ENCODE measurements at places on chromosomes 1 and 21.
A peak's percentile ranks its signal among the peaks of the same experiment; 100 is the strongest.

GRCh38 chr1:200733907-200734306 lies 4.8 kb upstream of the CAMSAP2 start:
- no peak for DNase-seq

DNA sequence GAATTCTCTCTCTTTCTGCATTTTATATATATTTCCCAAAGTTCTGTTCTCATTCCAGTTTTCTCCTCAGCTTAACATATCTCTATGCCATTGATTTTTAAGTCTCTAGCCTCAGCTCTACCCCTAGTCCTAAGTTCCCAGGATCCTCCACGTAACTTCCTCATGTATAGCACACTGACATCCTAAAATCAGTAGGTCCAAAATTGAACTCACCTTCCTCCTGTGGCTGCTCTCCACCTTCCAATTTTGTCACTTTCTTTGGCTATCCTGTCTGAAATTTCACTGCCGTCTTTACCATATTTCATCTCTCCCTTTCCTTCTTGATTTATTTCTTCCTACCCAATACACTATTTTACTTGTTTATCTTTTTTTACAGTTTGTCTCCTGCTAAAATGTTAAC lies 1.5 kb downstream of the SLAMF6 start:
- DNase-seq: no peak

- DNase-seq: peak; percentile 72
Measured at GRCh38 chr1:201468844-201469644, at the start of gene PHLDA3. PHLDA3 (minus strand) TSS chr1:201469188; CDS start chr1:201468786, 402 bp downstream.

GRCh38 chr1:154342836-154343472 lies 17.6 kb downstream of the ATP8B2 start:
- peak; percentile 89 for DNase-seq

DNA sequence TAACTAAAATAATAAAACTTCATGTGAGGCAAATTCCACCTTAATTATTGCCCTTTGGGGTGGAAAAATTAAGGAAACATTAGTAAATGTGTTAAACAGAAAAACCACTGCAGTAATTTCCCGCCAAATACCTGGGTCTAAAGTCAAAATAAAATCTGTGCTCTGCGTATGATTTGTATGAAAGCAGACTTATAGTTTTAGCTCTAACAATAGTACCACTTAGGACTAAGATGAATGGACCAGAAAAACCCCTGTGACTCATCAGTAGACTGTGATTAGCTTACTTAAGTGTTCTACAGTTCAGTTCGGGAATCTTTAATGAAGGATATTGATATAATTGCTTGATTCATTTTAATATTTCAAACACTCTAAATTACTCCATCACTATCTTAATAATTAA lies 23.3 kb upstream of the C1orf105 start:
- no peak for DNase-seq

GRCh38 chr21:22871692-22872091 lies 1873.5 kb downstream of the NCAM2 start:
- no peak for DNase-seq

GRCh38 chr1:155952505-155952890 lies 11.1 kb downstream of the RXFP4 start:
- no peak for DNase-seq

- DNase-seq: no peak
Measured at GRCh38 chr1:5889462-5889861, 102.8 kb downstream of the NPHP4 start.

- DNase-seq: no peak
Measured at GRCh38 chr1:182235952-182236650, 155.5 kb downstream of the GLUL start.

DNA sequence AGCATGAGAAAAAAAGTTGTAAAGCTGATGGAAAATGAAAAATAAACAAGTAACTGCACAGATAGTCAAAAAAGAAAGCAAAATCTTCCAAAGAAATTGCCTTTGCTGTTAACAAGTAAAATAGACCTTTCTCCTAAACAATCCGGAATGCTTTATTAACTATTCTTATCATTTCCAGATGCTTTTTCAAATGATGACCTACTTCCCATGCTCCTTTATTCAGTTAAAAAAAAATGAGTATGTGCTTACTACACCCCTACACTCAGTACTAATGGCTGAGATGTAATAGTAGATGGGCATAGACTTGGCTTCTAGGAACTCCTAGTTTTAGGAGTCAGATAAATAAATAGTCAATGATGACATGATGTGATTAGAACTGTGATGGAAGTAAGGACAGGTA lies 108.5 kb downstream of the NIBAN1 start:
- no peak for DNase-seq

- DNase-seq: no peak
Measured at GRCh38 chr1:26084844-26085243, 17.4 kb upstream of the TRIM63 start.

DNA sequence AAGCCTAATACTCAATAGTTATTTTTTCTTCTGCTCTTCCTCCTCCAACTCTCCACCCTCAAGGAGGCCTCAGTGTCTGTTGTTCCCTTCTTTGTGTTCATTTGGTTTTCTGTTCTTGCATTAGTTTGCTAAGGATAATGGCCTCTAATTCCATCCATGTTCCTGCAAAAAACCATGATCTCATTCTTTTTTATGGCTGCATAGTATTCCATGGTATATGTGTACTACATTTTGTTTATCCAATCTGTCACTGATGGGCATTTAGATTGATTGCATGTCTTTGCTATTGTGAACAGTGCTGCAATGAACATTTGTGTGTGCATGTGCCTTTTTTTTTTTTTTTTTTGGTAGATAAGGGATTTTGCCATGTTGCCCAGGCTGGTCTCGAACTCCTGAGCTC lies 6.7 kb downstream of the CENPF start:
- no peak for DNase-seq

- no peak for DNase-seq
Measured at GRCh38 chr1:228334954-228335353, 71.7 kb downstream of the TRIM11 start.

- no peak for DNase-seq
Measured at GRCh38 chr1:27609210-27609555, 5.2 kb upstream of the AHDC1 start.

- no peak for DNase-seq
Measured at GRCh38 chr1:156430303-156430702, 61.3 kb downstream of the RHBG start.

DNA sequence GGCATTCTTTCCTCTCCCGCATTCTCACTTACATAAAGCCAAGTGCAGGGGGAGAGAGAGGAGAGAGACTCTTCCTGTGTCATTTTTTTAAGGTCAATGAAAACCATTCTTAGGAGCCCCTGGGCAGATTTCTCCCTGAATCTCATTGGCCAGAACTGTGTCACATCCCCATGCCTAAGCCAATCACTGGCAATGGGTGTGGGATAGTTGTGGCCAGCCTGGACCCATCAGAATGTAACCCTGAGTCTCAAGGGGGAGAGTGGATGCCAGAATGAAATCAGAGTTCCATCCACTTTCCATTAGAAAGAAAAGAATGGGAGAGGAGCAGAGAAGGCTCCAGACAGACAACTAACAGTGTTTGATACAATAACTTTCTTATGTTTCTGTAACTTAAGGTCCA lies 31.2 kb upstream of the COQ8A start:
- DNase-seq: no peak

- DNase-seq: no peak
Measured at GRCh38 chr1:20087668-20088067, 17.7 kb downstream of the PLA2G5 start.

DNA sequence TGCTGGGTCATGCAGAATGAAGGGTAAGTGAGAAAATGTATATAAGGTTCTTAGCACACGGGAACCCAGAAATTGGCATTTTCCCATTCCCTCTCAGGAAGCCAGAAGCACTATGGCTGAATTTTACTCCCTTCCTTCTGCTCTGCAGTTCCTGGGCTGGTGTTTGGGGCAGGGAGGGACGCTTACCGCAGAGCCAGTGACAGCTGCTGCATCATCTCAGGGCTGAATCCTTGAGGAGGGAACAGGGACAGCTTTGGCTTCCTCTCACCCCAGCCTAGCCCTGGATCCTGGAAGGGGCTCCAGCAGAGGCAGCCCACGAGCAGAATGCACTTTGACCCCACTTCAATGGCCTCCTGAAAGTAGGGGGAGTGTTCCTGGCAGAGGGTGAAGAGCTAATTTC lies 12.0 kb downstream of the PLA2G2D start:
- DNase-seq: no peak

DNA sequence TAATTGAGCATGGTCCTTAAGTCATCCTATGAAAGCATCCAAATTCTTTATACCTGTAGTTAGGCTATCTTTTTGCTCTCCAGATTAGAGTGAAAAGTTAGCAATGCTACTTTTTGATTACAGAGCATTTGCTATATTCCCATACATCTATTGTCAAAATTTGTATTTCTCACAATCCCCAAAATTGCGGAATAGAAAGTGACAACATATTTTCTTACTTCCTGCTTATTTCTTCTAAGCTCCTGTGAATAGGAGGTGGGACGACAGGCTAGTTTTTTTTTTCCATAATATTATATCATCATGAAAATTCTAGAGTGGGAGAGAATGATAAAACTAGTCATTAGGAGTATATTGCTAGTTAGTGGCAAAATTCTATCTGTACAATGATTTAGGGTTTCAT lies 264.0 kb upstream of the DPYD start:
- no peak for DNase-seq

DNA sequence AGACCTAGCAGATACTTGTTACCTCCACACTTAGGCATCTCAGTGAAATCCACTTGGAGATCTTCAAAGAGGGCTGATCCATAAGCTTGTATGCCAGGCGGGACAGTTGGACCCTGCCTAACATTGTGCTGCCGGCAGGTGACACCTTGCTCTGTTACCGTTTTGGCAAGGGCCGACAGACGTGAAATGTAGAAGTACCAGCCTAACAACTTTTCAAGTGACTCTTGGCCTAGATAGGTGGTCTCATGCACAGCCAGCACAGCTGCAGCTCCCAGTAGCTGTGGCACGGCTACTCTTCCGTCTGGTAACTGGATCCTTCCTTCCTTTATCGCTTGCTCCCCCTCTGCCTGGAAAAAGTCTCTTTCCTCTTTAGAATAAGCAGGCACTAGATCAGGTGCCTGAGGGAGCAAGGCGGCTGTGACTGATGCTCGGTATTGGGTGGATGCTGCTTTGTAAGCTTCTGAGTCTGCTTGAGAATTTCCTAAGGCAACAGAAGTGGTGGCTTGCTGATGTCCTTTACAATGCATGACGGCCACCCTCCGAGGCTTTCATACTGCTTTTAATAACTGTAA lies 713.5 kb downstream of the AMY1C start:
- DNase-seq: no peak

DNA sequence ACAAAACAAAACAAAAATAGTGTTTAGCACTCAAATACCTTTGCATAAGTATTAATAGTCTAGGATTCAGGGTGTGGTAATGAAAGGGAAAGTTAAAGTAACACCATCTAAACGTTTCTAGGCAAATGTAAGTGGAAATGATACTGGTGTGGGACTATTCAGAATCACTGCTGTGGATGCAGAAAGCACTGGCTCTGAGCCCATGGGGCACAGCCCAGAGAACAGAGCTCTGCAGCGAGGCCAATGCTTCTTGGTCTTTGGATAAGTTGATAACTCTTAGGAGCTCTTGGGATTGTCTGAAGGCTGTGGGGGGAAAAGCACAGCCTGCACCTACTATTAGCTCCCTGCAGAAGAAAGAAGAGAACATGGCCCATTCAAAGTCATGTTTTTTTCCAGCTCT lies 21.4 kb upstream of the DNM3 start:
- no peak for DNase-seq

DNA sequence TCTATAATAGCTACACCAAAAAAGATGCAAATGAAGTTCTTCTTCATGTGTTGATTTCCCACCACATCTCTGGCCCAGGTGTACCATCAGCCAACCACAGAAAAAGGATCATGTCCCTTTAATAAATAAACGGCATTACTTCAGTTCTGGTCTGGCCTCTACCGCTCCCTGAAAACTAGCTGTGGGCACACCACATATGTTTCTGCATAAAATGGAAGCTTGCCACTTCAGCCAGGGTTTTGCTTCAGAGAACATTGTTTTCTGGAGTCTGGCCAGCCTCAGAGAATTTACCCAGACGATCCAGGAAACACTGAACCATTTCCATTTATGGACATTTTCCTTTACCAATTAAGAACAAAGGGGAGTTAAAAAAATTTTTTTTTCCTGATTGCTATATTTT lies 5.8 kb upstream of the LAMC2 start:
- no peak for DNase-seq

DNA sequence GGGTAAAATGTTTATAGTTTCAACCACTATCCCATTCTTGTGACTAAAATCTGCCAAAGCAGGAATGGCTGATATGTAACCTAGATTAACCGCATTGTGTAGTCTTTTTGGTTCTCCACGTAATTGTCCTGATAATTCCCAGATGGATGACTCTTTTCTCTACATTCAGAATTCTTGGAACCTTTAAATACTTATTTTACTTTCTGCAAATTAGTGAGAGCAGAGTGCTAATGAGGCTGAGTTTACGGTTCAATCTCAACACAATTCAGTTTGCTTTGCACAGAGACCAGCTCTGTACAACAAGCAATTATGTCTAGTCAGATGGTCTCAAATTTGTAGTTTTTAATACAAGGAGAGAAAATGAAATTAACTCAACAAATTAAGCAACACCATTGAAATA lies 9.1 kb downstream of the CRB1 start:
- DNase-seq: no peak

- DNase-seq: no peak
Measured at GRCh38 chr1:89894210-89895201, 73.7 kb downstream of the LRRC8D start.

DNA sequence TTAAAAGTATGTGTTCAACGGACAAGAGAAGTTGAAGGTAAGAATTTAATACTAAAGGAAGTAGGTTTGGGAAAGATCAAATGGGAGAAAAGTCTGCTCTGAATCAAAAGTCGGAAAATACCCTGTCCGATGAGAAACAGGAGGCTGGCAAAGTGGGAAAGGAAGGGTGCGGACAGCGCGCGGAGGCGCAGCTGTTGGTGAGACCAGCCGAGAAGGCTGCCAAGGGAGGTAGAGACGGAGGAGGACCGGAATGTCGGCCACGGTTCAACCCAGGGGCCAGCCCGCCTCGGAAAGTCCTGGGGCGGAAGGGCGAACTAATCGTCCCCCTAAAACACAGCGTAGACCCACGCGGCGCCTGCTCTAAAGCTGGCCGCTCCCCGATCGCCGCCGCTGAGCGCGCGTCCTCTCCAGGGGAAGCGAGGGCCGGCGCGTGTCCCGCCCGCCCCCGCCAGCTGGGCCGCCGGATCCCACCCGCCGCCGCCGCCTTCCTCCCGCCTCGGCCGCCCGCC lies 639 bp upstream of the SPATA1 start:
- DNase-seq: no peak

GRCh38 chr1:243923292-243924171 lies 73.5 kb upstream of the AKT3 start:
- DNase-seq: no peak

- DNase-seq: no peak
Measured at GRCh38 chr21:32414579-32415358, 2.3 kb downstream of the EVA1C start.

DNA sequence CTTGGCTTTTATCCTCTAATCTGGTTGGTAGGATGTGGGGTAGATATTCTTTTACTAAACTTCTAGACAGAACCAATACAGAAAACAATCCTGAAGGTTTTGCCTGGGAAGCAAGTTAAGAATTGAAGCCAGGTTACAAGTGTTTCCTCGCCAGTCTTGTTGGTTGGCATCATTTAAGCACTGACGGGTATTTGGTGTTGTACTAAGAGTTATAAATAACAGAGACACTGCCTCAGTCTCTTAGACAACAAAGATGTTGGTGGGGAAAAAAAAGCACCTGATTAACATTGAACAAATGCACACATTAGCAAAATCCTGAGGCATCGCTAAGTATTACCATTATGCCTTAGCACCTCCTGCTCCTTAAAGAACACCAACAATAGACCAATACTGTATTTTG lies 272.2 kb downstream of the BRINP2 start:
- no peak for DNase-seq

Data from activated CD8-positive, alpha-beta T cell treated with anti-CD3 and anti-CD28 coated beads, Interleukin-2, amount 10 ng/mL, durations not matched to agents 7 days and 5 days (primary cell).